Osteocyte (in vitro differentiated cells): ENCODE measurements at places on chromosomes 3 and 15.

DNA sequence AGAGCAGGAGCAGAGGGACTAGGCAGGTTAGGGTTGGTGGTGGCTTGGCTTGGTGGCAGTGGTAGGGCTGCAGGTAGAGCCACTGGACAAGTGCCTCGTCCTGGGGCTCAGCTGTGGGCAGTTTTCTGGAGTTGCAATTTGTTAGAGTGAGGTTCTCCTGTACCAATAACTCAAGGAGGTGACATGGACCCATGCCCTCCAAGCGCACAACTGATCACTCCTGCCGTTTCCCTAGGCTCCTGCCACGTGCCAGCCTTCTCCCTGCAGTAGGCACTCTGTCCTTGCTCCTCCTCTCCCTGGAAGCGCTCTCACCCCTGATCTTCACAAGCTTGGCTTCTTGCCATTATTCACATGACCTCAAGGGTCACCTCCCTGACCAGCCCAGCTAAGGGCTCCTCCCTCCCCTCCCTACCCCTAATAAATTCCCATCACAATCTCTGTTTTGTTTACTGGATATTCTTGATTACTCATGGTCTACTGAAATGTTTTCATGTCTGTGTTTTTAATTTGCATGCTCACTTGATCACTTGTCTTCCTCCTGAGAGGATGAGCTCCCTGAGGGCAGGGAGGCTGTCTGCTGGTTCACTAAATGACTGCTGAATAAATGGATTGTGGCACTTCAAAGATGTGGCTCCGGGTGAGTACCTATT is 3.3 kb downstream of the WNT7A start:
- no peak for DNase-seq

GRCh38 chr3:174462916-174463315 is 396.2 kb upstream of the NAALADL2 start:
- DNase-seq, result no peak

DNA sequence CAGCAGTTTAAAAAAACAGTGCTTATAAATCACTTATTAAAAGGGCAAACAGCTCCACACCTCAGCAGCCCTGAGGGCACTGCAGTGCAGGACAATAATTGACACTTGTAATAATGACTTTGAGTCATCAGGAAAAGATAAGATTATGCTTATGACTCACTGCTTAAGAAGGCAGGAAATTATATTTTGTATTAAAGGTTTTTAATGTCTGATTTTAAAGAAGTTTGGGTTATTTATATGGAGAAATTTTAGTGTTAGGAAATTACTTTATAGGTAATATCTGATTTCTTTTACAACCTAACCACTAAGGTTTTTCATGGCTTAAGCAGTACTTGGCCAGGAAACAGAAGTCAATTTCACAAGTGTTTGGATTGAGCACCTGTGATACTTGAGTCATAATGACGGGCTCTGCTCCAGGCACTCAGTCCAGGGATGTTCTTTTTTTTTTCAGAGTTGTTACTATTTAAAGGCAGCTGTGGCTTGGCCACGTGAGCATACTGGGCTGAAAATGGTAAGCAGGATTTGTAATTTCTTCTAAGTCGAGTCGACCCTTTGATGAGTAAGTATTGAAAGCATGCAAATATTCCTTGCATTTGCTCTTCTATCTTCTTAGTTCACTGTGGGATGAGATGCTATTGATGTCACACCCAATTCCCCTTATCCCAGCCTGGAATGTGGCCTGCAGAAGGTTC is 21.6 kb upstream of the SLC6A20 start:
- no peak for DNase-seq

GRCh38 chr15:58526647-58527192 is 94.9 kb downstream of the LIPC start:
- DNase-seq, result no peak

DNA sequence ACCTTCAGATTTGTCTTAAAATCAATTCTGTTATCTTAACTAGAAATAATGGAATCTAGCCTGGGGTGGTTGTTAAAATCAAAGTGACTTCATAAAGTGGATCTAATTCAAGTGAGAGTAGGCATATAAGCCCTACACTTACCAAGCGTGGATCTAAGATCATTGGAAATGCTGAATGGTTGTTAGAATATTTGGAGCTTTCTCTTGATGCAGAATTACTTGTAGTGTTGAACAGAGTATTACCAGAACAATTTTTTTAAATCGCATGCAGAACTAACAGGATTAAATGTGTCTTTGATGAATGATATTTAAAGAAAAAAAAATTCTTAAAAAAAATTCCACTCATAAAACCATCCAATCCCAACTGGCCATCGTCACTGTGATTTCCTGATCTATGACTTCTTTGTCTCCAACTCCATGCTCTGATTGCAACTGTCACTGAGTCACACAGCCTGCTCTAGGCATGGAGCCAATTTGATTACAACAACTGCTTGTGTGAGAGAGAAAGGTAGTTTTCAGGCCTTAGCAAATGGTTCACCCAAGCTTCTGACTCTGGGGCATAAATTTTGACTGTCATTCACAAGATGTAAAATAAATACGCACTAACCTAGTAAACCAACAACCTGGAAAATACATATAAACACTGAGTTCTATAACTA is 25.9 kb upstream of the SPRED1 start:
- DNase-seq, result no peak

DNA sequence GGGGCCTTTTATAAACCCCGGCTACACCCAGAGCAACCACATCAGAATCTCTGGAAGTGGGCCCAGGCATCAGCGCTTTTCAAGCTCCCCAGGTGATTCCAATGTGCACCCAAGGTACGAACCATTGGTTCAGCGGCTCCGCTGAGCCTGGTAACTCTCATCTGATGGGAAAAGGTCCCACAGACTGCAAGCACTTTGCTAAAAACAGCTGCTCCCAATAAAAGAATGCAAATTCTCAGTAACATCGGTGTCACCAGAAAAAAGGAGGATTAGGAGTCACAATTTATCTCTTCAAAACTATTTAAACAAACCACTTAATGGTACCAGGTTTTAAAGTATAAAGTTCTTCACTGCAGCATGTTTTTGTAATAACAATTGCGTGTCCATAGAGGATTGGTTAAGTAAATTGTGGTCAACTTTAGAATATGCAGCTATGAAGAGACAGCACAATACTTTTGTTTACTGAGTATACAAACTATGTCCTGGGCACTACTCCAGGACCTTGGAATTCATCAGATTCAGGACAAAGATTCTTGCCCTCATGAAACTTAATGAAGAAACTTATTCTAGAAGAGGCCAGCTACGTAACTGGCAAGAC is 660.7 kb upstream of the ADAMTS9 start:
- no peak for DNase-seq

DNA sequence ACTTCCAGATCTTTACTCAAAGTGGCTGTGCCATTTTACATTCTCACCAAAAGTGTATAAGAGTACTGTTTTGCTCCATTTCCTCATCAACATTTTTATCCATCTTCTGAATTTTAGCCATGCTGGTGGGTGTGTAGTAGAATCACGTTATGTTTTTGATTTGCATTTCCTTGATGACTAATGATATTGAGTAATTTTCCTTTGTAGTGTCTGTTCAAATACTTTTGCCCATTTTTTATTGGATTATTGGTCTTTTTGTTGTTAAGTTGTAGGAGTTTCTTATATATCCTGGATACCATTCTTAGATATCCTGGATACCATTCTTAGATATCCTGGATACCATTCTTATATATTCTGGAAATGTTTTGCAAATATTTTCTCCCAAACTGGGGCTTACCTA is 344.9 kb downstream of the LRRC3B start:
- no peak for DNase-seq

DNA sequence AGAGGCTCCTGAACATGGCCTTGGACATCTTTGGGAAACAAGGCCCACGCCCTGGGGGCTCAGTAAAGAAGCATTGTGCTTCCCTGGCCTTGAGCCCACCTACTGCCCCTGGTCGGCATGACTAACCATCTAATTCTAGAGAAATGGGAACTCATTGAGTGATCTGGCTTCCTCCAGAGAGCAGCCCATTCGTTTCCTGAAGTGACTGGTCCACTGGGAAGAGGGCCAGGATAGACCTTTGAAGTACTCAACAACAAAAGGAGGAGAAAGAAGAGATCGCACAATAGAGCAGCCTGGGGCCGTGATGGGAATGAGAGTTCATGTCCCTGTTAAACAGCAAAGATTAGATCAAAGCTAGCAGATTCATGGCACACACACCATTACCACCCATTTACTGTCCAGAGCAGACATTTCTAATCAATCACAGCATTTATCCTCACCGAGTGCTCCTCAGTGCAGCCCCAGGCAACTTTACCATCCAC is 514.4 kb upstream of the PROK2 start:
- no peak for DNase-seq

GRCh38 chr3:159250961-159251360 is 449.1 kb downstream of the MFSD1 start:
- no peak for DNase-seq

DNA sequence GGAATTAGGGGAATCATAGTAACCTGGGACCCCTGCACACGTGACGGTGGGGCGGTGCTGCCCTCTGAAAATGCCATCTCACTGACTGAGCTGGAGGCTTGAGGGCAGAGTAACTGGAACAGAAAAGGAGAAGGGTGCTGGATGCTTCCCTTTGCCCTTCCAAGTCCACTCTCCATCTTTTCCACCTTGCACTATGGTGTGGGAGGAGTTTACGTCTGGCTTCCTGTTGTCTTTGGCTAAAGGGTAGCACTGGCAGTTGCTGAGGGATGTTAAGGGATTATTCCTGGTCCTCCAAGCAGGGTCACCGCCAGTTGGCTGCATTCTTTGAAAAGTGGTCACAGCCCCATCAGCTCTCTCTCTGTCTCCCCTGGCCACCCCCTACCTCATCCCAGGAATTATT is 129.4 kb upstream of the SNTN start:
- DNase-seq, result no peak

DNA sequence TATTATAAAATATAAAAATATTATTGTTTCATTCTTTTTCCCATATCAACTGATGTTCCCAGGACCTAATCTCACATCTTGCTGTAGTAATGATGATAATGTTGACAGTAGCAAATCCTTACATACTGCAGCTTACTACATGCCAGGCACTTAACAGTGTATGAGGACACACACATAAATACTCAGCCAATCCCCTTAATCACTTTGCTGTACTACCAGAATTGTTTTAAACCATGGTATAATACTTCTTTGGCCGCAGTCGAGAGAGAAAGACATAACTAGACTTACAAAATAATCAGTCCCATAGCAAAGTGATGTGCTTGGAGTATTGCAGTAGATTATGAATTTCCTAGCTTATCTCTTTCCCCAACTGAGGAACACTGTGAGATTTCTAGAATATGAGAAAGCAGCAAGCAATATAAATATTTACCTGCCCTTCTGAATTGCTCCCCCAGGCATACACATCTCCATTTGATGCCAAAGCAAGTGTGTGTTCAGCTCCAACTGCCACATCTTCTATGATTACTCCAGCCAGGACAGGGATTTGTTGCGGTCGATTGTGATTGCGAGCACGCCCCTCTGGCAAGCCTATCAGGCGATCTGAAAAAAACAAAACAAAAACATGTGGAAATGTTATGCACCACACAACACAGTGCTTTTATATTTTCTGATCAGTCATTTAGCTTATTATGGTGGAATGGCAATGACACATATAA is 33.0 kb downstream of the FBXL22 start:
- DNase-seq, result no peak

- no peak for DNase-seq
Measured at GRCh38 chr3:150922611-150923010, 17.4 kb upstream of the MINDY4B start.

DNA sequence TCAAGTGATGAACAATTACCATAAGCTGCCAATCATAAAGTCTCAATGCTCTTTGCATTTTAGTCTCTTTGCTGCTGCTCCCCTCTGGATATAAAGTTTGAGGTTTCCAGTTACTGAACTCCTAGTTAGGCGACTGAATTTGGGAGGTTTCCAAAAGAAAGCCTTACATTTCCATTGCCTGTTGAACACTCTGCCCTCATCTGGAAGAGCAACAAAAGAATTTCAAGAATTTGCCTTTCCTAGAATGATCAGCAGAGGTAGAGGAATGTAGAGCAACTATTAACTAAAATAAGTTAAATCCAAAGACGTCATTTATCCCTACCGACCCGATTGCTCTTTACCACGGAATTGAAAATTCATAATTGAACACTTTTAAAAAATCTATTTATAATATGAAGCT is 53.4 kb upstream of the PRICKLE2 start:
- DNase-seq, result no peak

- no peak for DNase-seq
Measured at GRCh38 chr15:67997996-67998395, 56.1 kb upstream of the PIAS1 start.

GRCh38 chr3:140955645-140956044 is 14.0 kb downstream of the SLC25A36 start:
- DNase-seq, result no peak

GRCh38 chr3:124266487-124266886 is 274.6 kb upstream of the ROPN1 start:
- DNase-seq, result no peak

- DNase-seq, result no peak
Measured at GRCh38 chr3:150059241-150059640, 88.5 kb upstream of the PFN2 start.

DNA sequence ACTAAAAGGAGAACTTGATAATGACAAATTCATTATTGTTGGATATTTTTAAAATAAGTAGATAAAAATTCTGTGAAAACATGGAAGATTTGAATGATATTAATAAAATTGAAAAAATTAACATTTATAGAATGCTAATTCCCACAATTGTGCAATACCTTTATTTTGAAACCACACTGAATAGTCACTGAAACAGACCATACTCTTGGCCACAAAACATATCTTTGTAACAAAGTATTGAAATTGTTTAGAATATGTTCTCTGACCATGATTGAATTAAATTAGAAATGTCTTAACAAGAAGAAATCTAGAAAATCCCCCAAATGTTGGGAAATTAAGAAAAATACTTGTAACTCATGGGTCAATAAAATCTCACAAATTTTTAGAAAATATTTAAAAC is 49.2 kb downstream of the ARHGAP11B start:
- no peak for DNase-seq
